ENCODE measurements at places on chromosomes 12 and 14. TPM values are rescaled to one million over a fixed set of nuclear protein-coding genes. Genes with fewer than 3 reads are reported as not detected.

Gene HCAR2
- total RNA-seq: not detected

Gene OR4E2
- total RNA-seq: not detected

Gene CCDC88C
- 2.4 TPM for total RNA-seq

Gene AICDA
- total RNA-seq: not detected

Gene PTPN6
- total RNA-seq: 5.1 TPM

Gene LHX5
- total RNA-seq: not detected

Gene GALNT9
- not detected for total RNA-seq

Gene B4GALNT3
- total RNA-seq: 1.2 TPM

Gene CALCOCO1
- total RNA-seq: 255 TPM

Gene PSMB11
- total RNA-seq: not detected

Gene KIF26A
- 3.2 TPM for total RNA-seq

Data from psoas muscle (tissue), 8 donors.